ENCODE measurements at places on chromosomes 5 and 9. TPM values are rescaled to one million over a fixed set of nuclear protein-coding genes. Genes with fewer than 3 reads are reported as not detected.

ROPN1L gene
- not detected for total RNA-seq

IL7R gene
- not detected for total RNA-seq

- DNase-seq, result no peak
Observed at GRCh38 chr9:30301271-30301963, 2083.0 kb upstream of the ACO1 start.

DNA sequence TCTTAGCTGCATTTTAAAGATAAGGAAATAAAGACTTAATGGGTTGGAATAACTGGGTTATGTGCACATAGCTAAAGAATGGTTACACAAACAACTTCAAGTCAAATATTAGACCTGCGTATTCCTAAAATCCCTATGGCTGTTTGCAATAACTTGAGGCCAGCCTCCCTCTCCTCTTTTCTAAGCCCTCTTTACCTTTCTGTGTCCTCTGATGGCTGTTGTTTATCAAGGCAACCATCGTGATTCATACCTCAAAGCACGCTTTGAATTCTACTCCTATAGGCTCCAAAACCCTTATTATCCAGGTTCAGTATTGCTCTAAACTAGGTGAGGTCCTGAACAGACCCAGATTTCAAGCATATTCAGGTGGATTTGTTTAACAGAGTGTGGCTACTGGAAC lies 45.6 kb upstream of the LCP2 start:
- DNase-seq, result no peak

Data from neural progenitor cell (in vitro differentiated cells).